ENCODE measurements at places on chromosomes 11 and 22.

DNA sequence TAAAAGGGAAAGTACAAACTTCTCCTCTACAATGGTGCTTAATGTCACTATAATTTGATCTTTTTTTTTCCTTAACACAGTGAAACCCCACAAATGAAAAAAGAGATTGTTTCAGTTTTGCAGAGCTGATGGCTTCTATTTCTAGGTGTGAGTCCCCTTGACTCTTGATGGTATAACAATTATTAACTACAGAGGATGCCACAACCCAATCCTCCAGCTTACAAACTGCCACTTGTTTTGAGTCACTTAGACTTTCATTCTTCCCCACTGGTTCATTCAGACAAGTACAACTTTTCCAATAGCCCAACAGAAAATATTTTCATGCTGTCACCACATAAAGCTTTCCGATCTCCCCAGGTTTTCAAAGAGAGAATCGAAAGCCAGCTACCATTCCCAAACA is 812.2 kb downstream of the LRRC4C start:
- no peak for DNase-seq

DNA sequence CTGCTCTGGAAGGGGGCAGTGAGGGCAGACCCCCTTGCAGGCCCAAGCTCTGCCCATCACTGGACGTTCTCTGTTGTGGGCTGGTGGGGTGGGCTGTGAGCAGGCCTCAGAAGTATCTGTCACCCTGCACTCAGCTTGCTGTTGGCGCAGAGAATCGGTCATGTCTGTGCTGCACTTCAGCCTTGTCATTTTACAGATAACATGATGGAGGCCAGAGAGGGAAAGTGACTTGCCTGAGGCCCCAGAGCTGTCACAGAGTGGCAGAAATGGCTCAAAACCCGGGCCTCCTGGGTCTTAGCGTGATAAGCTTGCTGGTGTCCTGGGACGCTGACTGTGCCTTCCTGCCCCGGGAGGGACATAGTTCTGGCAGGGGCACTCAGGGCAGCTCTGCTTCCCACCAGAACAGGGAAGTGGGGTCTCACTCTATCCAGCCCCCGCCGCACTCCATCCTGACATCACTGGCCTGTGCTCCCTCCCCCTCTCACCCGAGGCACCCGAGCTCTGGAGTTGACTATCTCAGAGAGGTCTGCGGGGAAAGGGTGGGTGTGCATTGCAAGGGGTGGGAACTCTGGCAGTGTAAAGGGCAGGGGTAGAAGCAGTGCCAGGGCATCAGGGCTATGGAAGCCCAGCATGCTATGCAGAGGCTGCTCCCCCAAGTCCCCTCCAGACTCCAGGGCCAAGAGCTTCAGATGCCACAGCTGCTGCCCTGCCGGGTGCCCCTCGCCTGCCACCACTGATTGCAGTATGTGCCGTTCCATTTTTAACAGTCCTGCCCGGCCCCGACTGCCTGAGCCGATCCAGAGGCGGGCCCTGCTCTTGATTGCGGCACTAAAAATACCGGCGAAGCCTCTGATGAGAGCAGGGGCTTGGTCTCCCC is 50.4 kb upstream of the NECTIN1 start:
- no peak for DNase-seq

DNA sequence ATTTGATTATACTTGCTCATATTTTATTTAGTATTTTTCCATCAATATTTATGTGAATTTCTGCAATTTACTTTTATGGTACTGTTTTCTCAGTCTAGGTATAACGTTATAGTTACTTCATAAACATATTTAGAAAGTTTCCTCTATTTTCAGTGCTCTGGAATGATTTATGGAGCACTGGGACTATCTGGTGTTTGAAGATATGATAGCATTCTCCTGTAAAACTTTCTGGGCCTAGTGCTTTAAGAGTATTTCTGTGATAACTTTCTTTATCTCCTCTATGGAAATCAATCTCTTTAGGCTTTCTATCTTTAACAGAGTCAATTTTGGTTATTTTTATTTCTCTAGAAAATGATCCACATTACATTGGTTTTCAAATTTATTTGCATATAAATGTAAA is 85.1 kb downstream of the SOX6 start:
- DNase-seq, result no peak

DNA sequence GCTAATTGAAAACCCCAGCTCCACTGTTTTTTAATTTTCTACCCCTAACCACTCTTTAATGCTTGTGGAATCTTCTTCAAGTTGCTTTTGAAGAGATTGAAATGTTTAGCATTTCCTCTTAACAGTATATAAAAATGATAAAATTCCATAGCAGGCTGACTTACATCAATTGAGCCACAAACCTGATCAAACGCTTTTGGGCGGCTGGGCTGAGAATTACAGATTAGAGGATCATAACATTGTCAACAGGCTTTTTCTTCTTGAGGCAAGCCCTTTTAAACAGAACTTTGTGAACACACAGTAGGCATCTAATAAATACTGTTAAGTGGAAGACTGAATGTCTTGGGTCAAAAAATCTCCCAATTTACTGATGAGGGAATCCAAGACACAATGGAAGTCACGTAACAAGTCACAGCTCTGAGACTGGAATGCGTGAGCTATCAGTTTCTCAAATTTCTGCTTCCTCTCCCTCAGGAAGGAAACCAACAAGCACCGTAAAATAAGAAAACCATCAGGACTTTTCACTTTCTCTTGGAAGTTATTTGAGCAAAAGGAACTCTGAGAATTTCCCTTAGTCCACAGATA is 50.0 kb upstream of the CCDC89 start:
- DNase-seq, result no peak

GRCh38 chr11:9757809-9758636 is 94.1 kb downstream of the SWAP70 start:
- DNase-seq, result peak; percentile 86

DNA sequence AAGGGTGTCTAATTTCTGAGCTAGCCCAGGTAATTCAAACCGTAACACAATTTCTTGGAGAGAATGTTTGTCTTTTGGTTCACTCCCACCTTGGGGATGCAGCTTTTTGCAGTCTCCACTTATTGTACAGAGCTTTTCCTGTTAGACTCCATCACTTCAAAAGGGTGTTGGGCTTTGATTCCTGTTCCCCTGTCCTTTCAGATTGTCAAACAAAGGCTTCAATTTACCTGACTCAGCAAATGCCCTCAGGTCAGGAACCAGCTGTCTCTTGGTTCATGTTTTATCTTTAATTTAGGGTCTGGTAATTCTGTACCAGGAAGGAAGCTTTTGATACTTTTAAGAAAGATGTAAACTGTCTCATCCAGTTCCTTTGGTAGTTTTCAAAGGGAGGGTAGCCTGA is 880.6 kb downstream of the NTM start:
- no peak for DNase-seq
